ENCODE measurements at places on chromosomes 2 and 18.

DNA sequence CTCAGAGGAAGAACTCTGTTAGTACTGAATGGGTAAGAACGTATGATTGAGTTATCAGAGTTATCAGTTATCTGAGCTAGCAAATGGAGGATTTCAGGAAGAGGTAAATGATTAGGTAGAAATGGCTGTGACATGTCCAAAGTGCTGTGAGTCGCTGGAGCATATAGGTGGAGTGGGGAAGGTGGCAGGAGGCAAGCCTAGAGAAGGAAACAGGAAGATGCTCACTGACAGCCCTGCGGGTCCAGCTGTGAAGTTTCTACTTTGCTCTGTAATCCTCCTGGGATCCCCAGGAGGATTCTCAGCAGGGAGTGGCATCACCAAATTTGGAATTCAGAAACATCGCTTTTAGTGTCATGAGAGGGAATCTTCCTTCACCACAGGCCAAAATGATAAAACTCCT lies 52.0 kb downstream of the GYPC start:
- DNase-seq, result no peak

GRCh38 chr2:108805782-108806181 lies 19.2 kb downstream of the CCDC138 start:
- DNase-seq, result no peak

DNA sequence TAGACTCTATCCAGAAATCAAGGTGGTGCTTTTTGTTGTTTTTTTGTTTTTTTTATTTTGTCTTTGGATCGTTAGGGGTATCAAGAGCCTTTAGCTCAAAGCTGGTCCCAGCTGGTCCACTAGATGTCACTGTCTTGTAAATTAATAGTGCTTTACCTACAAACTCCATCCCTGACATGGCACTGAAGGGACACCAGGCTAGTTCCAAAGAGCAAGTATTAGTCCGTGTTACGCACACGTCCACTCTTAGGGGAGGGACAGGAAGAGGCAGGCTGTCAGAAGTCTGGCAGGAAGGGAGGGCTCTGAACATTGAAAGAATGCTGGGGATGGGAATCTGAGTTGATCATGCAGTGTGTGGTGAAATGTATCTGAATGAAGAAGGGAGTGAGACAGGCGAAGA lies 85.9 kb upstream of the CCBE1 start:
- DNase-seq, result no peak

DNA sequence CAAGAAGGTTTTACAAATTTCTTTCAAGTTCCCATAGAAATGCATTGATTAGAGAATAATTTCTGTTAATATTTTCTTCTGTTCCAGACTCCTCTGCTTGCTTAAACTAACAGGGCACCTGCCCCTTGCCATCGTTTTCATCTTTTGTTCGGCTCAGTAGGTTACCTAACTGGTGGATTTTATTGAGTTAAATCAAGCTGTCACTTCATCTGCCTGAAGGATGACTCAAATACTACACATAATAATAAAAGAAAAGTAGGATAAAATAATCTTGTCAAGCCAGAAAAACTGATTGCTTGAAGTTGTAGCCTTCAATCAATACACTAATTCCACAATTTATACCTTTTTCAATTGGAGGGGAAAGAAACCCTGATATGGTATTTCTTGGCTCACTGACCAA lies 234.0 kb downstream of the NR4A2 start:
- no peak for DNase-seq

DNA sequence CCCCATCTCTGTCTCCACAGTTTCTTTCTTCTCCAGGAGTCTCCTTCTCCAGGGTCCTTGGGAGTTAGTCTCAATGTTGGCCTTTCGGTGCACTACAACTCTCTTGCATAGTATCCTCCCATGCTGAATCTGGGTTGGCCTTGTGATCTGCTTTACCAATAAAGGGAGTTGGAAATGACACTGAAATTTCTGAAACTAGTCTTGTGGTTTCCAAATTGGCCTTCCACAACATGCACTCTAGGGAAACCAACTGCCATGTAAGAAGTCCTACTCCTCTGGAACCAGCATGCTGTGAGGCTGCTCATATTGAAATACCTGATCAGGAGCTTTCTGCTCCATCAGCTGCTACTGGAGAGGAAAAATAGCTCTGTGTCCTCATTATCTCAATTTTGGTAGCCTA lies 9.9 kb upstream of the ABHD3 start:
- DNase-seq, result no peak

GRCh38 chr18:61589053-61589723 lies 256.0 kb downstream of the CDH20 start:
- no peak for DNase-seq

DNA sequence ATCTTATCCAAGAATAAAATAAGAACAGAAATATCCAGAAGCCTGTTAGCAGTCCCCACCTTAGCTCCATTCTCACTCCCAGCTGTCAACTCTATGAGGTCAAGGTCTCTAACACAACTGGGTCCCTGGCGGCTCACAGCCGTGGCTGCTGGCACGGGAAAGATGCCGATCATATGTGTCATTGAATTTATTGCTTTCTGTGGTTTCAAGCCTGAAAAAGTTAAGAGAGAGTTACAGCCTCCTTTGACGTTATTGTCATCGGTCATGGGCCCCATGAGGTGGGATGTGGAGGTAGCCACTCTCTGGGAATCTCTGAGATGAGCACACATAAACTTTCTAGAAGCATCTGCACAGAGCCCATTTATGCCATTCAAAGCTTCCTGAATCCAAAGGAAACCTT lies 28.7 kb upstream of the CABLES1 start:
- DNase-seq, result no peak

DNA sequence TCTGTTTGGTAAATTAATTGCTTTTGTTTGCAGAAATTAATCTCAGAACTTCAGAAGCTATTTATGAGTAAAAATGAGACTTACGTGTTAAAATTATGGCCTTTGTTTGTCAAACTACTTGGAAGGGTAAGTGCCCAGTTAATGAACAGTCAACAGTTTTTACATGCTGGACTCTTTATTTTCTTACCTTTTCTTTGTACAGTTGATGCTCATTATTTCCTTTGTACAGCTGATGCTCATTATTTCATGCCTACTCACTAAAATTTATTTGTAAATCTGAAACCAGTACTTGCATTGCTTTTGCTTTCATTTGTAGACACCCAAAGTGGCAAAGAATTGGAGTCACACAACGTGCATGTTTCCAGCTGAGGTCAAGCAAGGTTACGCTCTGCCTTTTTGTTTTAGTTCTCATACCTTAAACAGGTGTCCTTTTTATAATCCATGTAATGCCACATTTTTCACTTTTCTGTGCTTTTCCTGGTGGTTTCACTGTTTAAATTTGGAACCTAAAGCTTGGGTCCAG lies 13.3 kb downstream of the RIF1 start:
- DNase-seq, result no peak

DNA sequence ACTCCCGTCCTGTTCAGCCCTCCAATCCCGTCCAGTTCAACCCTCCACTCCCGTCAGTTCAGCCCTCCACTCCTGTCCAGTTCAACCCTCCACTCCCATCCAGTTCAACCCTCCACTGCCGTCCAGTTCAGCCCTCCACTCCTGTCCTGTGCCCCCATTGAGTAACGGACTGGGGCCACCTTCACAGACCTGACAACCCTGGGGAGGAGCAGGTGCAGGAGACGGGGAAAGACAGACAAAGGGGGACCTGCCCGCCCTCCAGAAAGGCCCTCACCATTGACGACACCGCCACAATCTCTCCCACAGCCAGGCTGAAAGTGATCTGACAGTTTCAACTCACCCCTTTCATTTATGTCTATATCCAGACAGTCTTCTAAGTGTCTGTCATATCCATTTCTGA lies 72.2 kb downstream of the EIPR1 start:
- DNase-seq, result no peak

GRCh38 chr2:128980475-128980874 lies 661.8 kb upstream of the HS6ST1 start:
- DNase-seq, result no peak

DNA sequence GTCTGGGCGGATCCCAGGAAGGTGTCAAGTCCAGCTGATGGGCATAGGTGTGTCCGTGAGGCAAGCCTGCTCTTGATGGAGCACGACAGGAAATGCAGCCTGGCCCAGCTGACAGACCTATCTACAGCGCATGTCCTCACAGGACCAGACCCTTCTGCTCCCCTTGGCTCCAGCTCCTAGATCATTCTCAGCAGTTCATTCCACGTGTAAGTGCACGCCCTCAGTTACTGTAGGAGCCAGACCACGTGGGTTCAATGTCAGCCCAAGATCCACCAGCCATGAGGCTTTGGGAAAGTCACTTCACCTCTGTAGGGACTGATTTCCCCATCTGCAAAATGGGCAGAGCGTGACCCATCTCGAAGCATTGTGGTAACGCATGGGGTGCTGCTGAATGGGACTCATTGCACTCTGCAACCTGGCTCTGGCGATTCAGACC lies 47.8 kb downstream of the TMEM17 start:
- DNase-seq, result no peak

- DNase-seq, result no peak
Measured at GRCh38 chr18:3995476-3996102, 459.5 kb downstream of the DLGAP1 start.

DNA sequence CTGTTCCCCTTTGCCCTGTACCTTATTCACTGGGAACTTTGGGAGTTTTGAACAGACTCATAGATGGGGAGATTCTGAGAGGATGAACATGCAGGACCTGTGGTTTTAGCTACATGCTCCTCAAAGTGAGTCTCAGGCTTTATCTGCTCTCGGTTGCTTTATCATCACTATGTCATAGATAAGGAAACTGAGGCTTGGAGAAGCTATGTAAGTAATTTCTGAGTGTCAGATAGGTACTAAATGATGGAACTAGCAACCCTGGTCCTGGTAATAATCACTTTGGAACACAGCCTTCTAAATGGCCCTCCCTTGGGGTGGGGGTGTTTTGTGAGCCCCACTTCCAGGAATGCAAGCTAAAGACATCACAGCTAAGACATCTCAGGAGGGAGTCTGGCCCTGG lies 186.2 kb upstream of the MEX3C start:
- no peak for DNase-seq
